ENCODE measurements at places on chromosomes 1 and 21. TPM values are rescaled to one million over a fixed set of nuclear protein-coding genes. Genes with fewer than 3 reads are reported as not detected.

- no peak for DNase-seq
Measured at GRCh38 chr1:208525417-208525816, 281.2 kb upstream of the PLXNA2 start.

GRCh38 chr1:166080967-166081870 is 85.6 kb downstream of the FAM78B start:
- no peak for DNase-seq

GRCh38 chr1:27527223-27527889 is 37.4 kb upstream of the WASF2 start:
- DNase-seq = no peak

DNA sequence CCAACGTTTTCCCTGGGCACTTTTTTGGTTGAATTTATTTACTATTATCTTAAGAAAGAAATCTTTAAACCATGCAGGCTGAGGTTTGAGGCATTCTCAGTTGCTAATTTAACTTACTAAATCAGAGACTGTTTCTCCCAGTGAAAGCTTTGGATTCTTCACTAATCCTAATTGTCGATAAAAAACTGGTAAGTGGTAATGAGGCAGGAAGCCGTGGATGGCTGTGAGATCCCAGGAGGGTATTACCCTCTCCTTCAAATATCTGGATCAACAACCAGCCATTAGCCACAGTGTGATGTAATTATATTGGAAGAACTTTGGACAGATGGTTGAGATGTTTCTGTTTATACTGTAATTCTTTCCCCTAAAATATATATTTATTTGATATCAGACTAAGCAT is 485.0 kb downstream of the DISC1 start:
- no peak for DNase-seq

GRCh38 chr1:223556414-223557129 is 108.9 kb downstream of the CAPN8 start:
- no peak for DNase-seq

Gene KCNN3
- total RNA-seq = 0.95 TPM

Gene GPR161
- 11.6 TPM for total RNA-seq

Gene LCE1C
- total RNA-seq = not detected

Measured in thoracic aorta (tissue), 2 donors.